ENCODE measurements at places on chromosomes 2 and 18. TPM values are rescaled to one million over a fixed set of nuclear protein-coding genes. Genes with fewer than 3 reads are reported as not detected.

DNA sequence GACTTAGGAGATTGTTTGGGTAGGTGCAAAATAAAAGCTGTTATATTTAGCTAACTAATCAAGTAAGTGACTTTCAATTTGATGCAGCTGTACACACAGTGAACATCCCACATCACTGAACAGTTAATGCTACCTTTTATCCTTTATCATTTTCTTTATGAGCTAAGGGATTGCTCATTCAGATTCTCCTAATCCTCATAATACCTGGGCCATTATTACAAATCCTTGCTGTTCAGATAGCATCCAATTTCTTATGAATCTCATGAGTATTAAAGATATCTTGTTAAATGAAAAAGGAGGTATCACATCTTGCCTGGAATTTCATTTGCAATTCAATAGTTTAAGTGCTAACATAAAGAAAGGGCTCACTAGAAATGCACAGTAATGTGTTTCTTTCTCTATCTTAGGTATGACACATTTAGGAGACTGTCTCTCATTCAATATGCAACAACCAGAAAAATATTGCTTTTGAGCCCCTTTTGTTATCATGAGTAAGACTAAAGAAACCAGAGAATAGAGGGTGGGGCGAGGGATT is 918.5 kb downstream of the CBLN2 start:
- DNase-seq = no peak

Gene UGT1A8
- total RNA-seq = not detected

DNA sequence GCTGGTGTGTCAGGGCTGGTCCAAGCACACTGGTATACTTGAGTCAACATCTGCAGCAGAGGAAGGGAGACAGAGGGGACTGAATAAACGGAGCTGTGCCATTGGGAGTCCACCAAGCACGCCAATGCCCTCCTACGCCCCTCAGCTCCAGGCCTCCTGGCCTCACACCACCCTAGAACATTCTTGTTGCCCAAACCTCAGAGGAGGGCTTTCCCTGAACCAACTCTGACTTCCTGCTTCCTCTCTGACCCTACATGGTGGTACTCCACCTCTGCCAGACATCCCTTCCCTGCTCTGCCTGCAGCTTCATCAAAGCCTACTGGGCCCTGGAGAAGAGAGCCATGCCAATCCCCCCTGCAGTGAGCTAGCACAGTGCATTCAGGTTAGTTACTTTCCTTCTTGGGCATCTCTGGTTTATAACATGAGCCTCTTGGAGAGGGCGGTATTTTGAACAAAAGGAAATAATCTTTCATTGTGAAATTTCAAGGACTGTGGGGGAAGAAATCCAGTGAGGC is 54.4 kb downstream of the ZBTB7C start:
- DNase-seq = no peak

GRCh38 chr2:71423817-71424420 is 29.4 kb upstream of the DYSF start:
- no peak for DNase-seq

Gene RGPD8
- 26.3 TPM for total RNA-seq

Gene DIPK1C
- total RNA-seq = not detected
